ENCODE measurements at places on chromosomes 2 and 18.

- DNase-seq: no peak
Measured at GRCh38 chr2:66649006-66649405, 214.1 kb downstream of the MEIS1 start.

GRCh38 chr2:34337735-34338134 is 738.6 kb upstream of the FAM98A start:
- DNase-seq: no peak

DNA sequence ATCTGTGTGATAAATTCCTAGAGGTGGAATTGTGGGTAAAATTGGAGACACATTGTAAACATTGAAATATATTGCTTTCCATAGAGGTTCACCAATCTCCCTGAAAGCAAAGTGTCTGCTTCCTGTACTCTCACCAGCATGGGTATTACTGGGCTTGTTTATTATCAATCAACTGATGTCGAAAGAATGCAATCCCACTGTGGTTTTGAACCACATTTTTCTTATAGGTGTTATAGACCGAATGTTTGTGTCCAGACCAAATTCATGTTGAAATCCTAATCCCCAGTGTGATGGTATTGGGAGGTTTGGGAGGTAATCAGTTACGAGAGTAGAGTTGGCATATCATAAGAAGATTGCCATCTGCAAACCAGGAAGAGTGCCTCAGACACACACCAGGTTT is 1212.4 kb downstream of the LRP1B start:
- no peak for DNase-seq

GRCh38 chr2:9883897-9884296 is 40.6 kb downstream of the TAF1B start:
- DNase-seq: no peak

- peak; percentile 40 for DNase-seq
Measured at GRCh38 chr2:170895023-170895757, 33.9 kb upstream of the GORASP2 start.

- peak; percentile 85 for DNase-seq
Measured at GRCh38 chr2:102050854-102051391, 59.2 kb downstream of the IL1R2 start.

DNA sequence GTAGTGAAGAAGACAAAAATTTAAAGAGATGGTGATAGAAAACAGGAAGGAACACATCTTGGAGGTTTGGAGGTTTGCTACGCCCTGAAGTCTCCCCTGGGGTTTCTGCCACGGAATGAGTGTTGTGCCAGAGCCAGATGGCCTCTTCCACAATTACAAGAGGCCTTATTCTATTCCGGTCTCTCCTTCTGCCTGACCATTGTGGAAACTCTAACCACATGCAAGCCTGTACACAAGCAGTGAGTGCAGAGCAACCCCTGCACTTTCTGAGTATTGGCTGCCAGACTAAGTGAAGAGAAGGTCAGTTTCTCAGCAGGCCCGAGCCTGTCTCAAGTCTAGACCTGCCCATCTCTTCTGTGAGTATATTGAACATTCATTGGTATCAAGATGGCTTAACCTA is 22.7 kb upstream of the MYO1B start:
- peak; percentile 87 for DNase-seq

DNA sequence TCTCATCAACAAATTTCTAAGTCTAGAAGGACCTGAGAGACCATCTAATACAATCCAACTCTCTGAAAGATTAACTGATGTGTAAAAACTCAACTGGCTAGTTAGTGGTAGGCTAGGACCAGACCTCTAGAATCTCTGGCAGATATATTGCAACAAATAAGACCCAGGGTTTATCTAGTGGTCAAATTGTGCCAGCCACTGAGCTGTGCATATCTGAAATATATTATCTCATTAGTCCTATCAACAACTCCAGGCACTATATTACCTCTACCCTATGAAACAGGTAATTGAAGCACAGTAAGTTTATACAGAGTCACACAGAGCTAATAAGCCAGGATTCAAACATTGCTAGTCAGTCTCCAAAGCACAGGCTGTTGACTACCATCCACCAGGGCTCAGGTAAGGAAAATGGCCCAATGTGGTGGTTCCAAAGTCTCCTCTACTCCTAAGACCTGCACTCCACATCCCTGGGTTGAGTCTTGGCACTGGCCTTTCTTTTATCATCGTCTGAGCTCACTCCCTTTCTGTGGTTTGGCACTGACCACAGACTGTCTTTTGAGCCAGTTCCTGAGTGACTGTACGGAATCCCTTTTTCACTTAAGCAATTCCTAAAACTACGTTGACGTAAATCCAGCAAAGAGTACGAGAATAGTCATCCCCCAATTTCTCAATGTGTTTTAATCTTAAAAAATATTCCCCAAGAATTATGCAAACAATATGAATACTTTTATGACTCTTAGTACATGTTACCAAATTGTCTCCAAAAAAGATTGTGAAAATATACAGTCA is 11.9 kb upstream of the PID1 start:
- DNase-seq: peak; percentile 97

DNA sequence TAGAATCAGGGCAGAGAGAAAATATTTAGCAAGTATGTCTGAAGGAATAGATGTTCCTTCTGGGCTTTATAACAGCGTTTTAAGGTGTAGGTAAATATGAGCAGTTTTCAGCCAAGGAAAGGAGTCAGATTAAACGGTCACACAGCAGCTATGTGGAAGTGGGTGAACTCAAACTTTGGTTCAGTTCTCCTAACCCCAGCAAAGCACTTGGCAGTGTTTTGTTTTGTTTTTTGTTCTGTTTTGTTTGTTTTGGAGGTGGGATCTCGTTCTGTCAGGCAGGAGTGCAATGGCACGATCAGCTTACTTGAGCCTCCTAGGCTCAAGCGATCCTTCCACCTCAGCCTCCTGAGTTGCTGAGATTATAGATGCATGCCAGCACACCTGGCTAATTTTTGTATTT is 24.6 kb downstream of the TANC1 start:
- DNase-seq: no peak

DNA sequence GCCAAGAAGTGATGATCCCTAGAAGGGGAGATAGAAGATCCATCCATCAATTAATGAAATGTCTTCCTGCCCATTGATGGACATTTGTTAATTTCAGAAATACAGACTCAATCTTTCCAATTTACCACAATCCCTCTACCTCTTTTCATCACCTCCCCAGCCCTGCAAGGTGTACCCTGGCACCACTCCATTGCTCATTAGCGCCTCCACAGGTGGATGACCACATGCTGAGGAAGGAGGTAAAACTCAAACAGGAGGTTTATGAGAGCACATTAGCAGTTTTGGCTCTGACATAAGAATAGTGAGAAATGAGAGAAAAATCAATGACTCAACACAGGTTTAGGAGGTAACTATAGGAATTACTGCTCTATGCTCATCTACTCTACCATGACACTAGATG is 208.0 kb downstream of the C1D start:
- no peak for DNase-seq

- DNase-seq: no peak
Measured at GRCh38 chr2:10234409-10235094, 68.2 kb upstream of the HPCAL1 start.

DNA sequence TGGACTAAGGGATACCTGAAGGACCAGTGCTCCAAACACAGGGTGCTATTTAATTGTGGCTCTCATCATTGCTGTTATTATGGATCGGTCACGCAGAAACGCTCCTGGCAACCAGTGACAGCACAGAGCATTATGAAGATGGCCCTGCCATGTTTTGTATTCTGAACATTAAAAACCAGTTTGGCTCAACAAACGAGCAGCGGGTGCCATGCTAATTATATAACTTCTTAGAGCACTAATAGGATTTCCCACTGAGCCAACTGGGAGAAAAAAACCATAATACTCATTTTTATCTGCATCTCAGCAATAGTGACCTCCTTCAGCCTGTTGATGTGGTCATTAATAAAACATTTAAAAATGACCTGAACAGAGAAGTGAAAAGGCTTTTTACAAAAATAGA is 212.8 kb downstream of the STK39 start:
- DNase-seq: no peak

DNA sequence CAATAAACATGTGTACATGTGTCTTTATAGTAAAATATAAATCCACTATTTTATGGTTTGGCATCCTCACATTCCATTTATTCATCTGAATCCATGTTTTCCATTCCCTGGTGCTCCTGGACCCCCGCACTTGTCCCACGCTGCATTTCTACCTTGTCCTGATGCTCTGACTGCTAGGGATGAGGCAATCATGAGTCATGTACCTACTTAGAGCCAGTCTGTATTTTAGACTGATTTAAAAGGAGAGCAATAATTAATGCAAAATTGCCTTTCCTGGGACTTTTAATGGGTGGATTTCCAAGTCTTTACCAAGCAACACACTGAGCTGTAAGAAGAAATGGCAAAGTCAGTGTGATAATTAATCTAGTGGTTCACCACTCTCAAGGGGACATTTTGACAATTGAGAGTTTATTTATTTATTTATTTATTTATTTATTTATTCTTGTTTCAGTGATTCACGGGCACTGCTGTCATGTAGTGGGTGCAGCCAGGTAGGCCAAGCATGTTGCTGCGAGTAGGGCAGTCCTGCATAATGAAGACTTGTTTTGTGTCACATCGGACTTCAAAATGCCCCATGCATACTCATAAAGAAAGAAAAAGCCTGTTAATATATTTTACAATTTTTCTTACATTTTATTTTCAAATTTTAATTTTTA is 419.3 kb upstream of the VWC2L start:
- no peak for DNase-seq

GRCh38 chr18:36798738-36799473 is 29.9 kb downstream of the TPGS2 start:
- no peak for DNase-seq

DNA sequence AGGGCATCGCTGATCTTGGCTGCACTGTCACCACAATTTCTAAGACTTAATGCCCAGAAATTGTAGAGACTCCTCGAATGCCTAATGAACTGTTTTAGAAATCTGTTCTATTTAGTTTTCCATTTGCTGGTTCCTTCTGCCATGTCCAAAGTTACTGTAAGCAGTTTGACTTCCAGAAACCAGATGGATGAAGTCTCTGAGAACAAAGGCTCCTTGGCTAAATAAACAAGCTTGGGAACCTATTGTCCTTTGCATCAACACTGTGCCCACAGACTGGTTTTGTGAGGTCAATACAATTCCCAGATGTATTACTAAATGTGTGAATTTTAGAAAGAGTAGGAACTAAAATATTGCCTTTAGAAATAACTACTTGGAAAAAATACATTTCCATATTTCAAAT is 600.2 kb downstream of the NYAP2 start:
- DNase-seq: no peak

DNA sequence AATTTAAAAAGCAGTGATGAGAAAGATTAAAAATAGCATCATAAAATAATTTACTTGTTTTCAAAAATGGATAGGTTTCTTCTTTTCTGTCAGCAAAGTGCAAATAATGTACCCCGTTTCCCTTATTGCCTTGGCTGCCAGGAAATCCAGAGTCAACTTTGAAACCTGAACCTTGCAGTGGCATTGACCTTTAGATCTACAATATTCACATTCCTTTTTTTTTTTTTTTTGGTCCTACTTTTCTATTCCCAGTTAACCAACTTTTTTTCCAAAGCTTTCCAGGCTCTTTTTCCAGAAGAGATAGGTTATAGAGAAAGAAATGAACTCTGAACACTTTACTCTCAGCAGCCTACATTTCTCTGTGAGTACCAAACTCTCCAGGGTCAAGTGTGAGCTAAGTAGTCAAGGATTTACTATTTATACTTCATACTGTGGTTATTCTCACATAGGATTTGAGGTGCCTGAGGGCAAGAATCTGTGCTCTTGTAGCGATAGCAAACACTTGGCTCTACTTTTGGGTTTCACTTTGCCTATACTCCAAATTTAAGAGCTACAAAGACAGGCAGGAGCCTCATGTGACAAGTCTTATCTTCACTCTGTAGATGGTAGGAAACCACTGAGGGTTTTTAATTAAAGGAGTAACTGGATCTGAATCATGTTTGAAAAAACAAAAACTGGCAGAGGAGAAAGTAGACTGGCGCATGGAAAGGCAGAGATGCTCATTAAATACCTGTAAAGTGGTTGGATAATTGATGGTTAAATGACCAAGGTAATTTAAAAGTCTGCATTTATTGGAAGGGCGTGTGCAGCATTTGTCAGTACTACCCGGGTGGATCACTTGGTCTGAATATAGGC is 63.2 kb upstream of the TMEM17 start:
- DNase-seq: no peak
